ENCODE measurements at places on chromosomes 7 and 10.

DNA sequence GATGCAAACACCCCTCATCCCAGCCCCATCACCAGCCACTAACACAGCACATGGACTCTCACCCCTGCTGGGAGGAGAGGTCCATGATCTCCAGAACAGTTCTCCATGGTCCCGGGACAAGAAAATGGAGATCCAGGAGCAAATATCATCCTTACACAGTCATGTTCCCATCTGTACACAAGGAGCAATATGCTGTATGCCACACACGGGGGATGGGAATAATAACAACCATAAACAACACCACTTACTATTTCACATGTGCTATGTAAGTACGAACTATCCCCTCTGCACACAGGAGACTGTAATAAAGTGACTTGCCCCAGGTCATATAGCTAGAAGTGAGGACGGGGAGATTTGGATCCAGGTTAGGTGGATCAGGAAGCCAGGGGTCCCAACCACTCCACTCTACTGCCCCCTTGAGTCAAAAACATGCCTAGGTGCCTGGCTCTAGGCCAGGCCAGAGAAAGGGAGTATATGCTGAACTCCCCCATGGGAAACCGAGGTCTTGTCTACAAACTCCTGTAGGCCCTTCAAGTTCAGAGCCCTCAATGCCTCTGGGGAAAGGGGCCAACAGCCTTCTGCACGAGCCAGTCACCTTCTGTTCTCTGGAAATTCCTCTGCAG lies 34.1 kb downstream of the LRRC20 start:
- DNase-seq: peak; percentile 34

GRCh38 chr10:49300140-49300974 lies 1.4 kb downstream of the C10orf71 start:
- DNase-seq: no peak

- no peak for DNase-seq
Observed at GRCh38 chr10:12690525-12691126, 310.9 kb downstream of the CCDC3 start.

GRCh38 chr7:12896316-12896715 lies 208.9 kb downstream of the ARL4A start:
- no peak for DNase-seq

GRCh38 chr7:93036149-93036640 lies 81.6 kb downstream of the SAMD9 start:
- DNase-seq: no peak

DNA sequence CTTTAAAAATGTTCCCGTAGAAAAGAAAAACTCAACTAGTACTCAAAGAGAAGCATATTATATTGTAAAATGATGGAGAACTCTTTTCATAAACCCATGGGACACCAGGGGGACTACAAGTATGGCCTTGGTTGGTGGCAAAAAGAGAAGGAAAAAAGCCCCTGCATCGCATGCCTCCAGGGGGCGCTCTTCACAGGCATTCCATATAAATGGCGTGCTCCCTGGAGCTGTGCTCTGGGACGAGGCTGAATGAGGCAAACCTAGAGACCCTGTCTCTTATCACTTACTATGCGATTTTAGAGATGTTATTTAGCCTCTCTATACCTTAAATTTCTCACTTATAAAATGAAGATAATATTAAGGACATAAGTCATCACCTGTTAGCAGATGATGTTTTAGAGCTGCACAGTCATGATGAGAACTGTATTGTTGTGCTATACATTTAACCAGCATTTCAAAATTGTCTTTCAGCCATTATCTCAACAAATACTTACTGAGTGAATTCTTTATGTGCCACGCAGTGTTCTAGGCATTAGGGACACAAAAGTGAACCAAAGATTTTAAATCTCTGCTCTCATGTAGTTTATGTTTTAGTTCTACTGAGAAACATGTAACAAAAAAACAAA lies 105.8 kb downstream of the ARHGAP21 start:
- no peak for DNase-seq

DNA sequence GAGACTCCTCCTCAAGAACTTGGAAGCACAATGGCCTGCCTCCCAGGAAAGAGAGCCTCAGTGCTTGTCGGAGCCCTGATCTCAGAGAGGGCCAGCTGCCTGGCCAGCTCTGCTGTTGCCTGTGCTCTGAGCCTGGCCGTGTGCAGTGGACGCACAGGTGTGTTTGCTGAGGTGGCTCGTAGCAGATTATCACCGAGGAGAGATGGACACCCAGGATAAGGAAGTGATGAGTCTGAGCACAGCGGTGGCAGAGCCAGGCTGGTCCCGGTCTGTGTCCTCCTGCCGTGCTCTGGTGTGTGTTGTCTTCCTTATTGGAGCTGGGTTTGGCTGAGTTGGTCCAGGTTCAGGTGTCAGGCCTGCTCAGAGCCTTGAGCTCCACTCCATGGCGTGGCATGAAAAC lies 208.5 kb downstream of the EBF3 start:
- DNase-seq: no peak

DNA sequence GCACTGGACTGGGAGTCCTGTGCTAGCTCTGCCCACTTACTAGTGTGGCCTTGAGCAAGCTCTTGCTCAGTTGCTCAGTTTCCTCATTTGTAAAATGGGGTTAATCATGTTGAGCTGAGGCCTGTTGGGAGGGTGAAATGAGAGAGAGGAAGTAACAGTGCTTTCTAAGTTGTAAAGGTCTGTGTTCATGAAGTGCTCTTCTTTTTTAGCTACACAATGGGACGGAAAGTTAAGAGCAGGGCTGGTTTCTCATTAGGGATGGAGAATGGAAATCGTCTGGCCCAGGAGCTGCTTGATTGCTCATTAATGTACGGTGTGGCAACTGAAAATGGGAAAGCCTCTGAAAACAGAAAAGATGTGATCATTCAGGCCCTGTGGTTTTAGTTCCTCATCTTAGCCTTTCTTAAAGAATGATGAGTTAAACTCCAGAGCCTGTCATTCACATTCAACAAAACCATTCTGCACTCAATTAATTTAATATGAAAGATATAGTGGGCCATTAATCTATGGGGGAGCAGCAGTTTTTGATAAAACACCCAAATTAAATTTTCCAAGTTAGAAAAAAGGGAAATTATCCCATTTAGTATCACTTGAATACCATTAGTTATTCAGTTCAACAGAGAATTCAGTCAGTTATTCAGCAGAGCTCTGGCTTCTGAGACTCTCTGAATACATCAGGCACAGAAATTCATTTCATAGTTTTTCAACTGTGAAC lies 60.5 kb downstream of the SH2D4B start:
- DNase-seq: no peak

DNA sequence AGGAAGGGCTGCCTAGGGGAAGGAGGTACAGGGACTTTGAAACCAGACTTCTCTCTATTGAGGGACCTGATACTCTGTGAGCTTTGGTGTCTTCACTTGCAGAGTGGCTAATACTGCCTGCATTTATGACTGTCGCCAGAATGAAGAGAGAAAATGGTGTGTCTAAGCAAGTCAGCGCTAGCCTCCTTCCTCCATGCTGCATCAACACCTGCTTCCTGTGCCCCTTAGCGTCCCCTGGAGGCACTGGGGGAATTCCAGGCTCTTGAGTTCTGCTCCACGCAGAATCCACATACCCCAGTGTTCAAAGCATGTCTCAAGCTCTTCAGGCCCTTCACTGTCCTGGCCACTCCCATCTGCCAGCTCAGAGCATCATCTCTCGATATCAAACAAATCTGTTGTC lies 140.5 kb downstream of the PKD1L1 start:
- no peak for DNase-seq

GRCh38 chr7:22116451-22117030 lies 170.8 kb upstream of the CDCA7L start:
- DNase-seq: no peak

GRCh38 chr7:50346545-50347497 lies 42.3 kb downstream of the IKZF1 start:
- no peak for DNase-seq

- no peak for DNase-seq
Observed at GRCh38 chr7:105594034-105594433, 12.7 kb upstream of the EFCAB10 start.

DNA sequence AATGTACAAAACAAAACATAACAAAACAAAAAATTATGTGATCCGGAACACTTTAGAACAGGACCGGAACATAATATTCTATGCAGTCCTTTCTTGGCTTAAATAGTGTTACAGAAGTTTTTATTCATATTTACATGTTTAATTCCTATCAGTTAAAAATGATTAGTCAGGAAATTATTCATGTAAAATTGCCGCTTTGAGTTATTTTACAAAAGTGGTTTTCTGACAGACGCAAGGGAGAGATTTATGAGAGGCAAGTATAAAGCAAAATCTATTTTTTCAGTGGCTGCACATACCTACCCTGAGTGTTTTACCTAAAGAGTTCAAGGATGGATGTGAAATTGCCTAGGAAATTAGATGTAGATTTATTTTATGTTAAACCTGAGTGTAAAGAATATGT lies 230.7 kb upstream of the DKK1 start:
- DNase-seq: no peak

DNA sequence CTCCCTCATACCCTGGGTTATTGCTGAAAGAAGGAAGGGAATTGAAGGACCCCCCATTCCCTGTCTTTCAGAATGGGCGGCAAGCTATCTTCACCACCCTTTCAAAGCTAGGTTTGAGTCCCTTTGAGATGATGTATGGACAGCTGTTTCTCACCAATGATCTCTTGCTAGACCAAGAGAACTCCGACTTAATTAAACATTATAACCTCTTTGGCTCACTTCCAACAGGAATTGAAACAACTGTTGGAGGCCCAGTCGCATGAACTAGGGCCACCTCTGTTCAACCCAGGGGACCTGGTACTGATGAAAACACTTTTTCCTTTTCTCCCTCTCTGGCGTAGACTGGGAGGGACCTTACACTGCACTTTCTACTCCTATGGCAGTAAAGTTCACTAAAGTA lies 110.6 kb downstream of the ITGB8 start:
- DNase-seq: no peak

DNA sequence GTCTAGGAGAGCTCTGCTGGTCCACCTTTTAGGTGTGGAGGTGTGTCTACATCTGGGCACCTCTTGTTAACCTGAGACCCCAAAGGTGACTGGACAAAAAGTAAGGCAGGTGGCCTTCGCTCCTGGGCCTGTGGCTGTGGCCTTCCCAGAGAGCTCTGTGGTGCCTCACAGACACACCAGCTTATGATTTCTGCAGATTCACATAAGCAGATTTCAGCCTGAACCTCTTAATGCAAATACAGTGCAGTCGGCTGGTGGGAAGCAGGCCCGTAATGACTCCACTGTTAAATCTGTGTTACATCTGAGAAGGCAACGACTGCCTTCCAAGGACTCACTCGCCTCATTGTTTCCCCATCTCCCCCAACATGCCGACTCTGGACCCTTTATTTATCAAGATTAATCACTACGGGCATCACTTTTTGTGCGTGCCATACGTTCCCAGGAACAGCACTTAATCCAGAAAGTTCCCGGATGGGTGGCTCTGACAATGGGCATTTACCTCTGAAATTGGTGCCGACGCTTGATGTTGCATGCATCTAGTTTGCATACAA lies 119.8 kb downstream of the EBF3 start:
- DNase-seq: no peak

GRCh38 chr10:64316833-64317232 lies 795.6 kb downstream of the REEP3 start:
- no peak for DNase-seq

- no peak for DNase-seq
Observed at GRCh38 chr10:123519861-123520260, 146.3 kb upstream of the GPR26 start.

DNA sequence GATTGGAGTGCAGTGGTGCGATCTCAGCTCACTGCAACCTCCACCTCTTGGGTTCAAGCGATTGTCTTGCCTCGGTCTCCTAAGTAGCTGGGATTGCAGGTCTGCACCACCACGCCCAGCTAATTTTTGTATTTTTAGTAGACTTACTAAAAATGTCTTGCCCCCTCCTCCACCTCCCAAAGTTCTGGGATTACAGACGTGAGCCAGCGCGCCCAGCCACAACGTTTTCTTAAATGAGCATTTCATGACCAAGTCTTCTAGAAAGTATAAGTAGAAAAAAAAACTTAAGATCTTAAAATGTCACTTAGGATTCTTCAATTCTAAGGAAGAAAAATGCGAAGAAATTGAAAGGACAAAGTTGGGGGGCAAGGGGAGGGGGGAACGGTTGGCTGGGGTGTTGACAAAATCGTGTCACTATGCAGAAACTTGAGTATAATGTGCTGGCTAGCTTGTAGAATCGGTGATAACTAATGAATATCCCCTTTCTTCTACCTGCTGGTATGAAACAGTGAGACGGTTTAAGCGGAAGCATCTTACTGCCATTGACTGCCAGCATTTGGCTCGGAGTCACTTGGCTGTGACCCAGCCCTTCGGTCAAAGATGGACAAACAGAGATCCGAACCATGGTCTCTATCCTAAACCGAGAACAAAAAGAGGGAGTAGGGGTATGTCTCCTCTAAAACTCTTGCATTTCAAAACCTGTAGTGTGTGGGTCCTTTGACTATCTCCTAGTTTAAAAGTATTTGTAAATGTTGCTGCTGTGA lies 12.7 kb downstream of the FBH1 start:
- no peak for DNase-seq

- DNase-seq: peak; percentile 51
Observed at GRCh38 chr10:118459642-118460193, 117.6 kb upstream of the FAM204A start.

GRCh38 chr10:120616311-120616911 lies 159.4 kb downstream of the PLPP4 start:
- no peak for DNase-seq

DNA sequence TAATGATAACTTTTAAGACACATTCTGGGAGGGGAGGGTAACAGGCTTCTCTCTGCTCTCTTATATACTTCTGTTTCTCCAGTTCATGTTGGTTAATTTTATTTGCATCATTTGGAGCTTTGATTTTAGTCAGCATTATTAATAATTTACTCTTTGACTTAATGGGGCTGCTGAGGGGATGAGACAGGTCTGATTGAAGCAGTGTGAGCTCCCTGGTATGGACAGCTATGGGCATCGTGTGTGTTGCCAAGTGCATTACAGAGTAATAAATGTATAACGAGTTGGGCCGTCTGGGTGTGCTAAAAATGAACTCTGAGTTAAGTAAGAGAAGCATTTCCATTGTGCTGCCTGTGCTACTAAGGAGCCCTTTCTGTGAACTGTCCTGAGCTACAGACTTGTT lies 31.7 kb upstream of the IKZF1 start:
- DNase-seq: no peak

DNA sequence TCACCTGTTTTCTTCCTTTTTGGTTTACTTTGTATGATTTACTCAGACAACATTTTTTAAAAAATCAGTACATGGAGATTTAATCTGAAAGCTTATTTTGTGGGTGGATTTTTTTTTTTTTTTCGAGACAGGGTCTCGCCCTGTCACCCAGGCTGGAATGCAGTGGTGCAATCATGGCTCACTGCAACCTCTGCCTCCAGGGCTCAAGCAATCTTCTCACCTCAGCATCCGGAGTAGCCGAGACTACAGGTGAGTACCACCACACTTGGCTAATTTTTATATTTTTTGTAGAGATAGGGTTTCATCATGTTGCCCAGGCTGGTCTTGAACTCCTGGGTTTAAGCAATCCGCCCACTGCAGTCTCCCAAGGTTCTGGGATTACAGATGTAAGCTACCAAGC lies 2.5 kb downstream of the GSTO1 start:
- no peak for DNase-seq

- no peak for DNase-seq
Observed at GRCh38 chr7:65988084-65988483, 6.1 kb upstream of the GUSB start.
